Stimulated activated naive B cell treated with anti-CD40 and anti-IgM and Interleukin-4, amounts not matched to agents 10 μg/mL and 1 μg/mL and 100 μg/mL, for 72 hours (primary cell): ENCODE measurements at places on chromosomes 1 and 21.

DNA sequence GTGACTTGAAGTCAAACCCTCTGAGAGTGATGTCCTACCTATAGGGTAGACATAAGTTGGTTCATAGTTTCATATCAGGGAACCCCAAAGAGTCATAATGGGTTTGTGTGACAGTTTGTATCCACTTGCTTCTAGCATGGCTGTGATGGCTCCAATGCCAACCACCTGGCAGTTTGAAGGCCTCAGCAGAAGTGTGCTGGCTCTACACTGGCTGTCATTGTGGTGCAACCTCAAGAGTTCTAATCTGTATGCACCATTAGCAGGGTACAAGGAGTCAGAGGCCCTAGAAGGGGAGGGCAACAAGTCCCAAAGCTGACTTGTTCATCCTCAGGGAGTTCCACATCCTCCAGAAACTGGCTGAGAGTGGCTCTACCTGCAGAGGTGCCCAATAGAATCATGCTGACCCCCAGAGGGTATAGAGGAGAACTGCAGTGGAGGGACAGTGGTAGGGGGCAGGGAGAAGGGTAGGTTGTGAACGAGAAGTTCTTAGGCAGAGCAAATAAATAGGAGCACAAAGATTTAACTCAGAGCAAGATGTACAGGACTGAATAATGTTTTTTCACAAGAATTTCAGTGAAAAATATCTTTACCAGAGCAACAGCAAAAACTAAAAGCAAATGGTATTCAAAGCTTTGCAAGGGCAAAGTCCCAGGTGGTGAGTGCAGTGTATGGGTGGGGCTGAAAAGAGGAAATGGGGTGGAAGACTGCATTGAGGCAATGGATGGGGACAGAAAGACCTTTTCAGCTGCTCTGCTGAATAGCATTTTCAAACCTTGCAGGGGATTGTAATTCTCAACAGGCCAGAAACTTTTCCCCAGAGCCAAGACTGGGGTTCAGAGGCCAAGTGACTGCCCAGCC lies 3.2 kb downstream of the FCRL2 start:
- DNase-seq: peak; percentile 58

DNA sequence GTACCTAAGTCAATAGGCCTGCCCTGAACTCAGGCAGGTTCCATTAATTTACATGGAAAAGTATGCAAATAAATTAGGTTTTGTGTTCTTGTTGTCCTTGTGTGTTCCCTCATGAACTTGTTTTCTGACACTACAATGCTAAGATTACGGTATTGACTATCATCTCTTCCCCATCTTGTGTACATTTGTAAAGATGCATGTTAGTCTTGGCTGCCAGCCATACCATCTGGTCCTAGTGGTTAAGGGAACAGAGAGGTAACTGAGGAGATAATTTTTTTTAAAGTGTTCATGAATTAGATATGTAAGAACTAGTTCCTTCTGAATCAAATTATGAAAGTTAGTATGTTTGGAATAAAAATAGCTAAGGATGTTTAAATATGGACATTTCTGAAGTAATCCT lies 167.6 kb upstream of the ADAMTS5 start:
- DNase-seq: no peak

DNA sequence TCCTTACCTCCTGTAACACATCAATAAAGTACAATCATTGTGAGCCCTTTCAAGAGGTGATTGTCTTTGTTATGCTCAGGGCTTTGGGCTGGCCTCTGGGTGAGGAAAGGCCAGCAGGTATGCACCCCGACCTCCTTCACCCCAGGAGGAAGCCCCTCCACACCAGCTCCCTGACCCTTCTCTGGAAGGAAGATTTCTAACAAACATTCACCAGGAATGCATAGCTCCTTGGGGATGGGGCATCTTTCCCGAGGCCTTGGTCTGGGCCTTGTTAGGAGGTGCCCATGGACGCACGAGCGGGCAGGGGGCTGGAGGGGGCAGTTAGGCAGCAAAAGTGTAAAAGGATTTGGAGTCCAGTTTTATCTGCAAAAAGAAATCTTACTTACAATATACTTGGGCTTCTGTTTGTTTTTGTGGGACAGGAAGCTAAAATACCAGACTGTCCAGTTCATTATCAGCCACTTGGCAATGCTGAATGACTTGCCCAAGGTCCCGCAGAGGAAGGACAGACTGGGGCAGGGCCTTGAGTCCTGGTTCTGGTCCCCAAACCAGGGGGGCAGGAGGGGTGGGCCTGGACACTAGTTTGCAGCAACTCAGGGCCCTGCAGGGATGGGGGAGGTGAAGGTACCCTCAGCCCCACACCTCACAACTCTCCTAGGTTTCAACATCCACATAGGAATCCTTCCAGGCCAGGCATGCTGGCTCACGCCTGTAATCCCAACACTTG lies 10.1 kb downstream of the ZC3H12A start:
- no peak for DNase-seq

DNA sequence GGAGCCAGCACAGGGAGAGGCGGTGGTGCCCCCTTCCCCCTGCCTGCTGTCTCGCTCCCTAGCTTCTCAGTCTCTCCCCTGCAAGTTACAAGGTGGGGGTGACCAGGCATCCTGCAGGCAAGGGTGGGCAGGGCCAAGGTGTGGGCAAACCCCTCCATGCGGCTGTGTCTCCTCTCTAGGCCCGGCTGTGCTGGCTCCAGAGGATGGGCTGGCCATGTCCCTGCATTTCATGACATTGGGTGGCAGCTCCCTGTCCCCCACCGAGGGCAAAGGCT lies 14.6 kb downstream of the NTRK1 start:
- no peak for DNase-seq

DNA sequence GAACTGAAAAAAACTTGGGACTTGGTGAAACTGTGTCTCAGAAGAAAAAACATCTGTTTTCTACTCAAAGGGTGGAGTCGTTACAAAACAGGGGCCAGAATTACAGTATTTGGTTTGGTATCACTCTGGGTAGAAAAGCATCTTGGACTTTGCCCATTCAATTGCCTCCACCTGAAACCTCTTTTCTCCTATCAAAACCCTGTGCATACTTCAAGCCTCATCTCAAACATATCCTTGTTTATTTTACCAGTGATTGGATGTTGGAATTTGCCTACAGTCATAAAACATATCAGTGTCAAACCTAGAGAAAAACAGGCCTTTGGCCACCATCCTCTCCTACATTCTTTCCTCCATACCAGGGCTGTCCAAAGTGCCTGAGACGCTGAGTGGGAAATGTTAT lies 281.5 kb downstream of the PLPP3 start:
- DNase-seq: no peak

- no peak for DNase-seq
Measured at GRCh38 chr1:2039251-2039650, 11.0 kb upstream of the PRKCZ start.

DNA sequence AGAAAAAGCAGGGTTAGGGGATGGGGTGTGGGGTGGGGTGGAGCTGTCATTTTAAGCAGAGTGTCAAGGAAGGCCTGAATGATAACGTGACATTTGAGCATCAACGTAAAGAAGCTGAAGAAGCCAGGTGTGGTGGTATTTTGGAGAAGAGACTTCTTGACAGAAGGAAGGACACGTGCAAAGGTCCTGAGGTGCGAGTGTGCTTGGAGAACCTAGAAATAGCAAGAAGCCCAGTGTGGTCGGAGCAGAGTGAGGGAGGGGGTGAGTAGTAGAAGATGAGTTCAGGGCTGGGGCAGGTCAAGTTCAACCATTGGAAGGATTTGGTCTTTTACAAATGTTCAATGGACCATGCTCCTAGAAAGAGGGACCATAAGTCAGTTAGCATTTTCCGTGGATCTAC lies 140.2 kb upstream of the ZBTB40 start:
- DNase-seq: no peak

- DNase-seq: no peak
Measured at GRCh38 chr1:27713869-27714513, 11.8 kb upstream of the FAM76A start.

DNA sequence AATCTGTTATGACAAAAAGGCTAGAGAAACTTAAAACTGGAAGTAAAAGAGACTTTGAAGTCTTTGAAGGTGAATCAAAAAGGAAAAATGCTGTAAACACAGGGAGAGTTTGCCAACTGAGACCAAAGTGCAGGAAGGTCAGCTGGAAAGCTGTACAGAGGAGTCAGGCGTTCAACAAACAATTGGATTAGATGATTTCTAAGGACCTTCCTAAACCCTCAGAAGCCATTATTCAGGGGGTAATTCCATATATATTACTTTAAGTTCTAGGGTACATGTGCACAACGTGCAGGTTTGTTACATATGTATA lies 156.8 kb downstream of the ZBTB18 start:
- DNase-seq: no peak

- DNase-seq: no peak
Measured at GRCh38 chr1:47871799-47872353, 125.3 kb downstream of the TRABD2B start.

DNA sequence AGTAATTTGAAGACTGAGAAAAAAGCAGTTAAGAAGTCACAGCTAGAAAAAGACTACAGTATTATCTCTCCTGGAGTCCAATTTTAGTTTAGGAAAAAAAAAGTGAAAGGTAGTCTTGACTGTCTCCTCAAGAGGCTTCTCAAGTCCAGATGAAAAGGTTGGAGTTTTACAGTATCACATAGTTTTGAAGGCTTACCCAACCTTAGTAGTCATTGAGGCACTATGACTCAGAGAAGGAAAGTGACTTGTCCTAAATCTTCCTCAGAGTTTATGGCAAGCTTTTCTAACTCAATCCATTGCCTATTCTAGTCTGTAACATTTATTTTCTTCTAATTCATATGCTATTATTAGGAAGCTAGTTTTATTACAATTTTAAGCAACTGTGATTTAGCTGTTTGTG lies 174.9 kb downstream of the DPYD start:
- DNase-seq: no peak

GRCh38 chr1:204977318-204977717 lies 65.7 kb upstream of the CNTN2 start:
- DNase-seq: peak; percentile 35

DNA sequence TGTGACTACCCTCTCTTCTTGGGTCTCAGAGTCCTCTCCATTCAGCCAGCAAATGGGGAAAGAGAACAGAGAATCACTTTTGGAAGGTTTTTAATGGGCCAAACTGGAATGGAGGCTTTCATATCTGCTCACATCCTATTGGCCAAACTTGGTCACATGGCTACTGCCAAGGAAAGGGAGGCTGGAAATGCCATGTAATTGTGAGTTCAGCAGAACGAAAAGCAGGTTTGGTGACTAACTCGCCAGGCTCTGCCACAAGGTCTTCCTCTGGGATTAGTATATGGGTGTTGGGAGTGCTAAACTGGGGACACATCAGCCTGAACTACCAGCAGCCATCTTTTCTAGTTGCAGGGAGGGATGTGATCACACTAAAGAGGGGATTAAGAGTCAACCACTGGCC lies 19.2 kb downstream of the RD3 start:
- DNase-seq: no peak

- no peak for DNase-seq
Measured at GRCh38 chr1:223631956-223632355, 33.5 kb downstream of the CAPN8 start.

DNA sequence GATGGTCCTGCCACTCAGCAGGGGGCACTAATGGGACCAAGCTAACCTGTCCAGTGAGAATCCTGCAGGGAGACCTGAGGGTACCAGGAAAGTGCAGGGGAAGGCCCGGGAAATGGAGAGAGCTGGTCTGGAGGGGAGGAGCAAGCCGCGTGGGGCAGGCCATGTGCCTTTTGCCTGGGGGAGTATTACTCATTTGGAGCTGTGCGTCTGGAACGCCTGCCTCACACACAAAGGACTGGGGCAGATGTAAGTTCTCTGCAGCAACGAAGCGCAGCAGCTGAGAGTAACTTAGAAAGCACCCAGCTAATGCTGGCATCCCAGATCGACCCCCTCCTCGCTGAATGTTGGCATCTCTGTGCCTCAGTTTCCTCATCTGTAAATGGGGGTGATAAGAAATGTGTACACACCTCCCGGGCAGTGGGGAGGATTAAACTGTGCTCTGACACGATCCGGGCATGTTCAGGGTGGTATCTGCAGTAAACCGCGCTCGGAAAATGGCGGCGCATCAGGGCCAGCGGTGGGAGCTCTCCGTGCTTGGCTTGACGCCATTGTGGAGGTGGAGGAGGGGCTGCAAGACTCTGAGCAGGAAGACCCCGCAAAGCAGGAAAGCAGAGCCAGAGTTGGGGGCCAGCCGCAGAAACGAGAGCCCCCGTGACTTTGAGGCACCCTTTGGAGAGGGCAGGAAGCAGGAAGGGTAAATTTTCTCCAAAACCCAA lies 212.5 kb downstream of the NPHP4 start:
- DNase-seq: no peak

DNA sequence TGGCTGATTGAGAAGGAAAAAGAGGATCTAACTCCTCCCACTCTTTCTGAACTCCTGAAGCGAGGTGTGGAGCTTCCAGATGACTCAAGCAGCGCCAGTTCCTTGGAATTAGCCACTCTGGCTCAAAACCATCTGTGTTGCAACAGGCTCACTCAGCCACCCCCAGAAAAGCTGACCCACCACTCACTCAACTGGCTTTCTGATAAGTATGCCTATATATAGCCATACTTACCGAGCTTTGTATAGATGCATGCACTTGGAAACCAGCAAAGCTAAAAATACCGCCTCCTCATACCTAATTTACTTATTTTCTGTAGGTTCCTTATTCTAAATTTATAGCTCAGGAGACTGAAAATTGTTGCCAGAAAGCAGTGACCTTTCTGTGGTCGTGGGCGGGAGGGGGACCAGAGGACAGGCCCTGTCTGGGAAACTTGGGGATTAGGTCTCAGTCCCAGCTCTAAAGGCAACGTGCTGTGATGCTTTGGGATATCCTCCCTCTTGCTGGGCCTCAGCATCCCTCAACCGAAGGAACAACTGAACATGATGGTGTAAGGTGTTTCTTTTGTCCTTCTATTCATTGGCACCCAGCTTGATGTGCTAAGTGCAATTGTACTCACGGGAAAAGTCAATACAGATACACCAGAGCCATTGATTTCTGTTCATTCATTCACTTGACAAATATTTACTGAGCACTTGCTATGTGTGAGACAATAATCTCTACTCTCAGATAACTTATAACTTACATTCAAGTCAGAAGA lies 65.7 kb downstream of the NENF start:
- peak; percentile 18 for DNase-seq

DNA sequence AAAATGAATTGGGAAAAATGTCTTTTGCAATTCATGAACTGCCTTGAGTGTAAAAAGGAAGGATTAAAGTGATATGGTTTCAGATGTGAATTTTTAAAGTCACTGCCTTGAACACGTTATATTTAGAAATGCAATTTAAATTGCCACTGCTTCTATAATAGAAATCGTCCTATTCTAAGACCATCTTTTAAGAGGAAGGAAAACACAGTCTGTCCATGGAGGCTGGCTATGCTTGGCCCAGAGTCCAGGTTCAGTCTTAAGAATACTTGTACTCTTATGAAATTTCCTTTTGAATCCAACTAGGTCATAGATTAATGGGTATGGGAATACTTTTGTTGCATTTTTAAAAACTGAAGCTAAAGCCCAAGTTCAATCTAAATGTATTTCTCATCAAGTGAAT lies 86.0 kb downstream of the PCNX2 start:
- no peak for DNase-seq

DNA sequence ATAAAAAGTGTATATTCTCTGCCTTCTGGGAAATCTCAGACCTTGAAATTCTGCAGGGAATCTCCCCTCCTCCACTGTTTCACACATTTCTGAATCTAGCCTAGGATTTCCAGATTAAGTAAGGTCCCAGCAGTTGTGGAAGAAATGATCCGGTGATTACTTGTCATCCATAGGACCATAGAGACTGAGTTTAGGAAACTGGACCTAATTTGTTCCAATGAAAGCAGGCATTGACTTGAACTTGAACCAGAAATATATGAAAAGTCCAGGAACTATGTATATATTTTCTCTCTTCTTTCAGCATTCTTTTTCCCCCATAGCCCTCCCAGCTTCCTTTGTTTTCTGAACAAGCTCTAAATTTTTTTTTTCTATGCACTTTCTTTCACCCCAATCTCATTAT lies 149.5 kb upstream of the SPAG17 start:
- no peak for DNase-seq

GRCh38 chr1:176566004-176566975 lies 103.3 kb downstream of the PAPPA2 start:
- no peak for DNase-seq
